ENCODE measurements at places on chromosomes 3 and 15.

DNA sequence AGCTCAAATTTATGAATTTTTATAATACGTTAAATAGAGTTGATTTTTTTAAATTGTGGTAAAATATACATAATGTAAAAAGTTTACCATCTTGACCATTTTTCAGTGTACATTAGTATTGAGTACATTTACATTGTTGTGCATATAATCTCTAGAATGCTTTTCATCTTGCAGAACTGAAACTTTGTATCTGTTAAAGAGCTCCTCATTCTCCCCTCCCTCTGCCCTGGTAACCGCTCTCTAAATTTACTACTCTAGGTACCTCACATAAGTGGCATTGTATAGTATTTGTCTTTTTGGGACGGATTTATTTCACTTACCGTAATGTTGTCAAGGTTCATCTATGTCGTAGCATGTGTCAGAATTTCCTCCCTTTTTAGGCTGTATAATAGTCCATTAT, 13.6 kb downstream of the TBC1D23 start:
- no peak for DNase-seq

DNA sequence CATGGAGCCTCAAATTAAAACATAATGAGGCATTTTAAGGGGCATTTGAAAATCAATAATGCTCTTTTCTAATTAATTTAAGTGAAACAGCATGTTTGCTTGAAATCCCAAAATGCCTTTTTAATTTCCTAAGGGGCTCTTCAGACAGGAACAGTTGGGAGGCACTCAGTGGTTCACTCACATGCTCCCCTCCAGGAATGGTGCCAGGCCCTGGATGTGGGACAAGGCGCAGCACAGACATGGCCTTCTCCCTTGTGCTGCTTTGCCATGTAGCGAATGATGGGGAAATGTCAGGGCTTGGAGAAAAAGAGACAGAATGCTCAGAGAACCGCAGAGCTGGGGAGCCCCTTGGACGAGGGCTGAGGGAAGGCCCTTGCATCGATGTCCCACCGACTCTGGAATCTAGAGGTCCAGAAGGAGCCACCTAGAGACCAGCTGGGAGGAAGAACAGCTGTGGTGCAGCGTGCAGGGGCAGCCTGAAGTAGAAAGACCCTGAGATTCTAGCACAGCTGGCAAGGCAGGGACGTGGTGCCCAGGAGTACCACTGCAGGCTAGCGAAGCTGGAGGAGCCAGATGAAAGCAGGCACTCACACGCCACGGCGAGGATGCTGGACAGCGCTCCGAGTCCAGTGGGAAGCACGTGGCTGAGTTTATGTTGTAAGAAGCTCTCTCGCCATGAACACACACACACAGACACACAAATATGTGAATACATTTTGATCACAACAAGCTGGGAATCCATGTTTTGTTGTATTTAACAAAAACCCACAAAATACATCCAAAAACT, 27.0 kb downstream of the NSMCE3 start:
- no peak for DNase-seq

DNA sequence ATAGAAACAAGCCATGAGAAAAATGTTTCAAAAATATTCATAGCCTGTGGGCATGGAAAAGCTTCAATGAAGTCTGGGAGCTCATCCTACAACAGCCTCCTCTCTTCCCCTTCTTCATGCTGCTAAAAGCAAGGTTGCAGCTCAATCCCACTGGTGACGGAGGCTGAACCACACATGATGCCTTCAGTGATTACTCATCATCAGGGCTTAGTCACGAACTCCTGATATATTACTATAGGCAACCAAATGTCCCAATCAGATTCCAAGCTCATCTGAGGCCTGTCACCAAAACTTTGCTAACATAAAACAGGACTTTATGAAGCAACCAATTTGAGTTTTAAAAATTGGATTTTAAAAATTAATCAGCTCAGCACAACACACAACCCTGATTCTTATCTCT, 24.0 kb upstream of the SLC24A5 start:
- no peak for DNase-seq

- DNase-seq: no peak
Measured at GRCh38 chr3:183393625-183394024, 34.8 kb downstream of the MCF2L2 start.

DNA sequence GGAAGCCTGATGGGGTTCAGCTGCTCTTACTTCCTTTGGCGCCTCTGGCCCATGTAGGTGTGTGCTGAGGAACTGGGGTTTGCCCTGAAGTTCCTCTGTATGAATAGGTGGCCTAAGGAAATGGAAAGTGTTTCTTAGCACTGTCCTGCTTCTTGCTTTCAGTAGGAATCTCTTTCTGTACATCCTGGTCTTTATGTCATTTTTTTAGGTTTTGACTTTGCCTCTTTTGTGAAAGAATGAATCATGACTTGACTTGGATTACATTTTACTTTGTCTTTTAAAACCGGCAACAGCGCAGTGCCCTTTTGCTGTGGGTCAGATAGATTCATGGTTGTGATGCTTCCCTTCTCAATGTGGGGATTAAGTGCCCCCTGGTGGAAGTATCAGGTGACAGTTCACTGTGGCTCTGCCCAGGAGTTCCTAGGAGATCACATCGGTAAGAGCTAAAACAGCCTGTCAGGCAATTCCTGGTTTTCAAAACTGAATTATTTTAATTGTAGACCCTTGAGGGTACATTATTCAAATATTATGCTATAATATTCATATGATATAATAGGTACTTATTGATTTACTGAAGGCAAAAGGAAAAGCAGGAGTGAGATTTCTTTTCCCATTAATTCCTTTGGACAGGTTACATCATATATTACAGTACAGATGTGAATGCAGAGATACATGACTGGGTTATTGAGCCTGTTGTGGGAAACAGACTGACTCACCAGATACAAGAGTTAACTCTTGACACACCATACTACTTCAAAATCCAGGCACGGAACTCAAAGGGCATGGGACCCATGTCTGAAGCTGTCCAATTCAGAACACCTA, 95.4 kb downstream of the HCN4 start:
- DNase-seq: peak; percentile 53

DNA sequence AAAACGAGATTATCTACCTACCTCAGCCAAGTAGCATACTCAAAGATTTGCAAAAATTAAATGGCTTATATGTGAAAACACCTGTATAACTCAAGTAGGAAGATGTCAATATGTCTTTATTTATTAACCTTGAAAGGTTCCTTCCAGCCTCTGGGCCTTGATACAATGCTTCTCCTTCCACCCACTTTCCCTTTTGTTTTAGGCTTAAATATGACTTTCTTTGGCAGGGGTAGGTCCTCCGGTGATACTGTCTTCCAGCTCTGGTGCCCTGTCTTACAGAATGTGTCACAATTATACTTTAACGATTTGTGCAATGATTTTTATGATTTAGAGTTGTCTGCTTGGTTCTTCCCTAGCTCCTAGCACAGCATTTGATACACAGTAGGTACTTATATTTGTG, 4.1 kb downstream of the LINS1 start:
- no peak for DNase-seq

GRCh38 chr3:46416125-46416810, 9.2 kb downstream of the CCRL2 start:
- peak; percentile 94 for DNase-seq

GRCh38 chr15:45451265-45451664, 71.3 kb downstream of the SLC30A4 start:
- no peak for DNase-seq

GRCh38 chr3:134917631-134918030, 122.6 kb downstream of the EPHB1 start:
- no peak for DNase-seq

GRCh38 chr15:45572617-45573016, 14.6 kb upstream of the BLOC1S6 start:
- no peak for DNase-seq

DNA sequence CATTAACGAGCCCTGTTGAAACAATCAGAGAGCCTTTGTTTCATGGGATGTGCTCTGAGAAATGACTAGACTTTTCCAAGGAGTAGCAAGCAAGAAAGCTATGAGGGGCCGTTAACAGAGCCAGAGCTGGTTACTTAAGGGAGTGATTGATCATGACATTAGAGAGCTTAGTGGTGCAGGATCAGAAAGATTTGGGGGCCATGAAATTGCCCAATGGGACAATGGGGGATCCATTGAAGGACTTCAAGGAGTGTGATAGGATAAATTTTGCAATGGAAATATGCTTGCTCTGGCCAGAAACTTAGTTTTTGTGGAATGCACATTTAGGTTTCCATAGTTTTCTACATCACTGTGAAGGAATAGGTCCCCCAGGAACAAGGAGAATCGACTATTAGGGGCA, 45.6 kb downstream of the LRRC3B start:
- DNase-seq: no peak

- DNase-seq: no peak
Measured at GRCh38 chr3:183298701-183299153, 45.7 kb downstream of the B3GNT5 start.
